ENCODE measurements at places on chromosomes 16 and 17. TPM values are rescaled to one million over a fixed set of nuclear protein-coding genes. Genes with fewer than 3 reads are reported as not detected.

The GJD3 gene
- total RNA-seq = 0.92 TPM

The KLHDC4 gene
- 10.0 TPM for total RNA-seq

The TBC1D3B gene
- total RNA-seq = 4.0 TPM

The CDH5 gene
- total RNA-seq = 58.4 TPM

The PVALEF gene
- not detected for total RNA-seq

The ENPP7 gene
- not detected for total RNA-seq

The ERN2 gene
- total RNA-seq = not detected

The AURKB gene
- 1.2 TPM for total RNA-seq

The GUCY2D gene
- 0.35 TPM for total RNA-seq

The SLC5A11 gene
- not detected for total RNA-seq

The HBZ gene
- total RNA-seq = not detected

DNA sequence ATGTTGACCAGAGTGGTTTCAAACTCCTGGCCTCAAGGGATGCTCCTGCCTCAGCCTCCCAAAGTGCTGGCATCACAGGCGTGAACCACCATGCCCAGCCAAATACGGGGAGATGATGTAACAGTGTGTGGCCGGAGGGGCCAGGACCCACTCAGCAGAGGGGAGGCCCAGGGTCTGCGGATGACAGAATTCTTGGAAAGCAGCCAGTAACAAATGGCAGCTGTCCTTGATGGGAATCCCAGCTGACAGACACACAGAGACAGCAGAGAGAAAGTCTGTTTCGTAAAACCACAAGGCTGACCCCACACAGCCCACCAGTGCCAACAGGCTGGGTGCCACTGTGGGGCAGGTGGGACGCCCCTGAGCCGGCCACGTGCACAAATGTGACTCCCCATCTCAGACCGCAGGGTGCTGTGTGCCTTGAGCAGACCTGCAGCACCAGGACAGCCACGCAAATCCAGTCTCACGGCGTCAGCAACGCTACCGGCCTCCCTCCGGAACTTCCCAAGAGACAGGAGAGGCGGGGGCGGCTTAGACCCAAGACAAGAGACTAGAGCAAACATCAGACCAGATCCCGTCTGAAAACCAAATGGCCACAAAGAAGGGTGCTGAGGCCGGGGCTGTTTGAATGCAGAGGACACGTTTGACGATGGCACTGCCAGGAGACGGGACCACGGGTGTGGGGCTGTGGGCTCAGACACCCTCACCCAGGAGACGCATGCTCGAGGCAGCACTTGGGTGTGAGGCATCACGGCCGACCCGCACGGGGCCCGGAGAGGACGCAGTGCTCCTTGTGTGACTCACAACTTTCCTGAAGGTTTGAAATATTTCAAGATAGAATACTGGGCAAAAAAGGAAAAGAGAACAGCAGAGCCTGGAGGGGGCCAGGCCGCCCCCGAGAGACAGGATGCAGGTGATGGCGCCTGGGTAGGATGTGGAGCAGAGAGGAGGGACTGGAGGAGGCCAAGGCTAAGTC lies 24.6 kb downstream of the CTU2 start:
- DNase-seq = peak; percentile 63

GRCh38 chr16:16032271-16032979 lies 83.0 kb downstream of the ABCC1 start:
- no peak for DNase-seq

DNA sequence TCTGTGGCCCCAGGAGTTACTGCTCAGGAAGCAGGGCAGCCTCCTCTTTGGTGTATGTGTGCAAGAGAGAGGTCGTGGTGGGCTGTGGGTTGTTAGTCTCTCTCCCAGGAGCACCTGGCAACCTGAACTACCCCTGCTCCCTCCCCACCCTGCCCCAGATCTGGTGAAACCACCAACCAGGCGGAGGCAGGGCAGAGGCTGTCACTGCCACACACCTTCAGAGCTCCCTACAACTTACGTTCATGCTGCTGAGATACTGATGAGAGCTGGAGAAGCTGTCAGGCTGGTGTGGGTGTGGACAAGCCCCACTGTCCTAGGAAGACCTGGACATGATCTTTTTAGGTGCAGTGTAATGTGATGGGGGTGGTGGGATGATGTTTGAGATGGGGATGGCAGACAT lies 24.3 kb downstream of the GOSR2 start:
- DNase-seq = no peak

- peak; percentile 85 for DNase-seq
Observed at GRCh38 chr17:83058266-83058798, 21.1 kb upstream of the METRNL start.

DNA sequence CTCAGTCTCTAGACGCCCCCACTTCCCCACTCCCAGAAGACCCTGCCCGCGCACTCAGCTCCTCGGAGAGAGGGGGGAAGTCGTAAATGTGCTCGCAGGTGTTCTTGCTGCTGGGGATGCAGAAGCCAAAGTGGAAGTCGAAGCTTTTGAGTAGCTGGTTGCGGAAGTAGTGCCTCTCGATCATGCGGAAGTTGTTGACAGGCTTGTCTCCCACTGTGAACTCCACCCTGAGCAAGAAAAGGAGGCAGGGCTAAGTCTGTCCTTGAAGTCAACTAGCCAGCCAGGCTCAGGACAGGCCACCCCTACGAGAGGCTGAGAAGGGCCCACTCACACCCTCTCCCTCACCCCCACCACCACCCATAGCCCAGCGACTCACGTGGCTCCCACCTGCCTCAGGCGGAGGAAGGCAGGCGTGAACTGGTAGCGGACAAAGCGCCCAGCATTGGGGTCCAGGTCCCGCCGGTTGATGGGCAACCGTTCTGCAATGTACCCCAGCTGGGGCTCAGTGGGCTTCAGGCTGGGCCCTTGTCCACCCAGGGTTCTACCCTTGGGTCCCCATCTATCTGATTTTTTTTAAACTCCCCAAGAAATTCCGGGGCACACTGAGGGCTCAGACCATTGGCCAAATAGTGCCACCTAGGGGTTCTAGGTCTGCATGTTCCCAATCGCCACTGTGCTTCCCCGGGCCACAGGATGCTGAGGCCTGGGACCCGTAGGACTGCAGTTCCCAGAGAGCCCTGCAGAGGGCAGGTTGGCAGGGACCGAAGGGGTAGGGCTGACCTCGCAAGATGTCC lies 4.6 kb downstream of the UNC119 start:
- peak; percentile 87 for DNase-seq

GRCh38 chr16:50712560-50712898 lies 19.1 kb downstream of the NOD2 start:
- DNase-seq = no peak

GRCh38 chr16:31430380-31431052 lies 2.4 kb upstream of the COX6A2 start:
- no peak for DNase-seq

- DNase-seq = no peak
Observed at GRCh38 chr17:63095459-63095858, 129.4 kb downstream of the TANC2 start.

DNA sequence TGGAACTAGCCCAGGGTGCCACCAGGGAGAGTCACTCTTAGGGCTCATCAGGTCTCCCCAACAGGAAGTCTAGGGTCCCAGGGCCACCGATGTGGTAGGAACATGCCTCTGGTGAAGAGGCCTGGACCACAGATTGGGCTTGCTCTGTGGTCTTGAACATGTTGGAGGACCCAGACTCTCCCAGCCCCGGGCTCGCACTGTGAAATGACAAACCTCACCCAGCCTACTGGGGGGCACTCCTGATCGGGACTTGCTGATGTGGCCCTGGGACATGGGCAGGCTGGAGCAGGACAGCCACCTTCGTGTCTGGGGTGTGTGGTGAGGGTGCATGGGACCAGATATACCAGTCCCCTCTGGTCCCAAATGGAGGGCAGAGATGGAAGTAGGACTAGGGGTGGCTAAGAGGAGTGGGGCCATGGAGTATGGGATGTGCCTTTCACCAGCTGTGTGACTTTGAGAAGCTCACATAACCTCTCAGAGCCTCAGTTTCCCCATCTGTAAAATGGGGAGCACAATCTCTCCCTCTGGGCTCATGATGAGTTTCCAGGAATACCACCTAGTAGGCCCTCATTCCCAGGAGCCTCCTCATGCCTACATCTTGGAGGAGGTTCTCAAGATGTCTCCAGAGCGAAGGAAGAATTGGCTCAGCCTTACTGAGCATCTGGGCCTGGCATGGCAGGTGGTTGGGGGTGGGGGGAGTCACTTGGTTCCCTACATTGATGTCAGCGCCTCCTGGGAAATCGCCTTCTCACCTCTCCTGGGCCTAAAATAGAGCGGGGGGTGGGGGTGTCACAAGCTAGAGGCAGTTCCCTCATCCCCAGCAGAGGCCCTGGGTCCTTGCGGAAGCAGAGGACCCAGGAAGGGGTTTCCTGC lies 1.5 kb upstream of the ADAM11 start:
- peak; percentile 69 for DNase-seq

GRCh38 chr17:17305281-17305801 lies 2.2 kb downstream of the NT5M start:
- no peak for DNase-seq

DNA sequence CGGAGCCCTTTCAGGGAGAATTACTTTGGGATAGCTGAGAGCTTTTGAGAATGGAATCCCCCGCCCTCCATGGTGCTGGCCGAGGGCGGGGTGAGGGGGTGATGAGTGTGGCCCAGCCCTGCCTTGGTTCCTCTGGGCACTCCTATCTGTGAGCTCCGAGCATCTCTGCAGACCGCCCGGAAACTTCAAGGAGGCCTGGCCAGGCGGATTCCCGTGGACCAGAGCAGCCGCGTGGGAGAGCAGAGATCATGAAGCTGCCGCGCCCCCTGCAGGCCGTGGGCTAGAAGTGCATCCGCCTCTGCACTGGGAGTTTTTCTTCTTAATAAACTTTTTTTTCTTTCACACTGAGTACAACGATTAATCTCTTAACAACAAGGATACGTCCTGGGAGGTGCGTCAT lies 392.9 kb upstream of the EEF2KMT start:
- no peak for DNase-seq

GRCh38 chr16:49543631-49543946 lies 170.0 kb downstream of the C16orf78 start:
- DNase-seq = no peak

DNA sequence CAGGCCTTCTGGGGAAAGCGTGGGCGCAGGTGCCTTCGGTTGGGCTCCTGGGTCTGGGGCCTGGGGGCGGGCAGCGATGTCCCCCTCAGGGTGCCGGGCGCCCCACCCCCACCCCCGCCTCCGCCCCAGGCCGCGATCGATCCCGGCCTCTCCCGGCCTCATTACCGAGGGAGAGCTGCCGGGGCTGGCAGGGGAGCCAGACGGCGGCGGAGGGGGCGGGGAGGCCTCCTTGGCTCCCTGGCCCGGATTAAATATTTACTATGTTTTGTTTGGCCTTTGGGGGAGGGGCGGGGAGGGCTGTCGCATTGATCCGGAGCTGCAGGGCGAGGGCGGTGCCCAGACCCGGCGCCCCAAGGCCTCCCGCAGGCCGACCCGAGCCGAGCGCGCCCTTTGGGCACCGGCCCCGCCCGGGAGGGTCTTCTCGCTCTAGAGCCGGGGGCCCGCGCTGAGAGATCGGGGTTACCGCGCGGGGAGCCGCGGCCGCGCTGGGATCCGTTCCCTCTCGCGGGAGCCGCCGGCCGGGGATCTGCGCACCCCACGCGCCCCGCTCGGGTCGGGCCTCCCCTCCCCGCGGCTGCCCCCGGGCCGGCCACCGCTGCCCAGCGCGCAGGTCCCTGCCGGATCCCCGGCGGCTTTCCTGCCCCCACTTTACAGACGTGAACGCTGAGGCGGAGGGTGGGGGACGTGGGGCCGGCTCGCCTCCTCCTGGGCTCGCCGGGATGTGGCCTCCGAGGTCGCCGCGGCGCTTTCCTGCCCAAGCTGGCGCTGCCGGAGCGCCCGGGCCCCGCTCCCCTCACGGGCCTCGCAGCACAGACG lies 27.0 kb downstream of the RTN4RL1 start:
- DNase-seq = no peak

- no peak for DNase-seq
Observed at GRCh38 chr17:5354886-5355415, 64.5 kb downstream of the NUP88 start.

- DNase-seq = no peak
Observed at GRCh38 chr16:90026135-90026534, 6.9 kb upstream of the DBNDD1 start.

DNA sequence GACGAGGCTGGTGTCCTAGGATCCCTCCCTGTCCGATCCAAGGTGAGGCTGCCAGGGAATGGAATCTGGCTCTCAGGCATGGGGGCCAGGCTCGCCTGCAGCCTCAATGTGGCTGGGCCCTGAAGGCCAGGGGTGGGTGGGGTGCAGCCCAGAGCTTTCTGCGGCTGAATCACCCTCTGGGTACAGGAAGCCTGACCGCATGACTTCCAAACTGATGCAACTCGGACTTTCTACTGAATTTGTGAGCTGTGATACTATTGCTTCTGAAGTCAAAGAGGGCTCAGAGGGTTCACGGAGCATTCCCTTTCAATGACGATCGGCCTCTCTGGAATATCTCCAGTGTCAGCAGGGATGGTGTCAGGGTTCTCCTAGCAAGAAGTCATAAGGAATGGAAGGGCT lies 123.7 kb downstream of the METRNL start:
- DNase-seq = peak; percentile 85

- DNase-seq = no peak
Observed at GRCh38 chr16:84579936-84580335, 37.9 kb downstream of the COTL1 start.

- no peak for DNase-seq
Observed at GRCh38 chr17:62648956-62649294, 21.5 kb downstream of the MRC2 start.

GRCh38 chr17:73337330-73337710 lies 25.5 kb upstream of the CDC42EP4 start:
- DNase-seq = no peak

DNA sequence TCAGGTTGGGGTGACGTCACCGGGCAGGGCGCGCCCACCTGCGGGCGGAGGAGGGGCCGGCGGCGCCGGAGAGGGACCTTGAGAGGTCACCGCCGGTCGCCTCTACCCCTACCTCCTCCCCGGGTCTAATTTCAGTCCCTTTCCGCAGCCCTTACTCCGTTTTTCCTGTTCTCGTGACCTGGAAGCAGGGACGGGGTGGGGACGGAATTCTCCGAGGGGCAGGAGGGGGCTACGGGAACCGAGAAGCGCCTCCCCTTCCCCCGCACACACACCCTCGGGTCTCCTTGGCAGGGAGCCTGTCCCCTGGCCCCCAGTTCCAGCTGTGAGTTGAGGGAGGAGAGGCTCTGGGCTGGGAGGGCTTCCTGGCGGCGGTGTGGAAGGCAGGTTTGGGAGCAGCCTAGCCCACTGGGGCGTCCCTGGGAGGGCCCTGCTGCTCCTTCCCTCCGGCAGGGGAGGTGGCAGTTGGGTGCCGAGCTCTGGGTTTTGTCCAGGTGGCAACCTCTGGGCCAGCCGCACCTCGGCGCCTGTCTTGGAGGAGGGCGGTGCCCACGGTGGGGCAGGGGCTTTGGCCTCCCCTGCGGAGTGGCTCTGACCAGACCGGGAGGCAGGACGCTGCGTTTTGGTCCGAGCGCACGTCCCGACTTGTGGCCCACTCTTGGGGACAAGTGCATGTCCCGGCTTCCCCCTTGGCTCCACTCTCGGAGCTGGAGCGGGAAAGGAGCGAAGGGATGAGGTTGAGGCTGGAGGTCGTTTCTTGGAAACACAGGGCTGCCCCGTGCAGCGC lies 773 bp downstream of the SYNGR3 start:
- DNase-seq = peak; percentile 59
